Caco-2 (cell line): ENCODE measurements at places on chromosomes 4 and X.

DNA sequence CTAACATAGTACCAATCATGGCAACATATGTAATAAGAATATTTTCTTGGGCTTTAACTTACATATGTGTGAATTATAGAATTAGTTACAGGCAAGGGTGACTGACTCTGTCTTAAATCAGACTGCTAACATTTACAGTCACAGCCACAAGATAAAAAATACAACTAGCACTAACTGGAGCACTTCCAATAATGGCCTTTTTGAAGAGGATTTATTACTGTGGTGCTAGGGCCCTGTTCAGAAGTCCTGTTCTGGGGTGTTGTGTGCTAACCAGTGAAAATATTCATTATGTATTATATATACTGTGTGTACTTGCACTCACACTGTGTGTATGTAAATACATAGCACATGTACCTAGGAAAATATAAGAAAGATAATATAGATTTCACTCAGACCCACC lies 1611.2 kb downstream of the PCDH18 start:
- DNase-seq: no peak

- DNase-seq: no peak
Observed at GRCh38 chrX:109875831-109876230, 127.1 kb upstream of the TMEM164 start.

DNA sequence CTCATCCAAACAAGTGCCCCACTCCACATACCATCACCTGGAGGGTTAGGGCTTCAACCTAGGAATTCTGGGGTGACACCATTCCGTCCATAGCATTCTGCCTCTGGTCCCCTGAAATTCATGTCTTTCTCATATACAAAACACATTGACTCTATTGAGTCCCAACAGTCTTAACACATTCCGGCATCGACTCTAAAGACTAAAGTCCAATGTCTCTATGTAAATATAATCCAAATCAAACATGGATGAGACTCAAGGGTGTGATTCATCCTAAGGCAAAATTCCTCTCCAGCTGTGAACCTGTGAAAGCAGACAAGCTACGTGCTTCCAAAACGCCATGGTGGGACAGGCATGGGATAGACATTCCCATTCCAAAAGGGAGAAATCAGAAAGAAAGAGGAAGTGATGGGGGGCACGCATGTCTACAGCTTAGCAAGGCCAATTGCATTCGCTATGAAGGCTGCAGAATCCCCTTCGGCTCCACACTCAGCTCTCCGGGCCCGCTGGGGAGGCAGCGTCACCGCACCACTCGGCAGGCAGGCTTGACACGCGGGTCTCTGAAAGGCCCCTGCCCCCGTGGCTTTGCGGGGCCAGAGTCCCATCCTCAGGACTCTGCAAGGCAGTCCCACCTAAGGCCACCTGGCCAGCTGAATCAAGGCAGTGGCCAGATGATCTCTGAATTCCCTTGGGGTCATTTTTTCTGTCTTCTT lies 53.2 kb downstream of the ADRA2C start:
- DNase-seq: peak; percentile 24

DNA sequence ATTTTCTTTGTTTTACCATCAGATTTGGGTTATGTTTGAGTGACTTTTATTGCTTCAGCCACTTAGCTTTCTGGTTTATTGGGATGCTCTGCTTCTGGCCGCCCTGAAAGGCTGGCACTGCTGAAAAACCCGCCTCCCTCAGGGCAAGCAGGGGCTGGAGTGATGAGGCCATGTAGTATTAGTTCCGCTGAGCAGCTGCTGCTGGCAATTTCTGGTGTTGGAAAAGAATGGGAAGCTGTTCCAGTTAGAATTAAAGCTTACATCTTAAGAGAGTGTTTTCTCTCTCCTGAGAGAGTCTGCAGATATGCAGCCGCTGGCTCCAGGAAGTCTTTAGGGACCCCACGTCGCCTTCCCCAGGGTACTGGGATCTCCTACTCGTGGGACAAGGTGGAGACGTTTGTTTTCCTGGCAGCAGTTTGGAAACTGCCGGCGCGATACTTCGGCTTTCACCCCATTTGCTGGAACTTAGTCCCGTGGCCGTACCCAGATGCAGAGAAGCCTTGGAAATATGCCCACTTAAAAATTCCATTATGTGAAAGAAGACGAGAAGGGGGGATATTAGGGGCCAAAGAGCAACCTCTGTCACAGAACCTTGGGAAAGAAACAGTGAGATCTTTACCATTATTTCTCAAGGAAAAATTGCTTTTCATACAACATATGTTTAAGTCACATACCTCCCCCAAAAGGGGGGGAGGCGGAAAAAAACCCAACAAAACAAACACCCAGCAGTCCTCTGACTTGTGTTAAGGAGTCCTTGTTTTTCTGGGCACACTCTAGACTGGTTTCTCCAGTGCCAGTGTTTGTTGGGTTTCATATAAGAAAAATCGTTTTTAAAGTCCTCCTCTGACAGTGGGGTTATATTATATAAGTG lies 72.6 kb downstream of the TMEM131L start:
- DNase-seq: no peak

- no peak for DNase-seq
Observed at GRCh38 chr4:7892212-7893019, 47.2 kb downstream of the AFAP1 start.

DNA sequence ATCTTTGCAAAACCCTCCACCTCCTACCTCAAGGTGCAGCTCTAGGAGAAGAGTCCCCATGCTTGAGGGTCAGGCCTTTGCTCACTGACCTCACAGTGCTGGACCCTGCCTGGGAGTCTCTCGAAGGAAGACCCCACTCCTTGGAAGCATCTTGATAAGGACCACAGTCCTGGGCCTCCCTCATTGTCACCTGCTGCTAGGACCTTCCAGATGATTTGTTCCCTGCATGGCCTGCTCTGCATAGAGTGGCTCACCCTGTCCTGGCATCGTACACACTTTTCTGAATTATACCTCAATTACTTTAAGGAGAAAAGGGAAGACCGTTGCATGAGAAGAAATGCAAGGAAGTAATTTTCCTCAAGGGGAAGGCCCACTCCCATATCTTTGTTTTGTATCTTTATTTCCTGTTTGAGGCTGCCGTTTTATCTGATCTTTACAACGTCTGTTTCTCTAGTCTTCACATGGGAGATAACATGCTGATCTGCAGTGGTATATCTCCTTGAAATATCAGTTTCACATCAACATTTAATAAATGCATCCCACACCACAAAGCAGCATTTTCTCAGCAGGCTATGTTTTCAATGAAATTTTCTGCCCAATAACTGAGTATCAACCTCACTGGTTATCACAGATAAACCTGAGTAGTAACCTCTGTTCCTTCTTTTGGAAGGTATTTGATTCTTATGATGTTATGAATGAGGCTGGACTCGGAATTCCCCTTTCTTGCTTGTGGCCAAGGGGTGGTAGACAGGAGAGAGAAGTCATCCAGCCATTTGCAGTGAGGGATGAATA lies 15.0 kb upstream of the AKAP17A start:
- DNase-seq: no peak

DNA sequence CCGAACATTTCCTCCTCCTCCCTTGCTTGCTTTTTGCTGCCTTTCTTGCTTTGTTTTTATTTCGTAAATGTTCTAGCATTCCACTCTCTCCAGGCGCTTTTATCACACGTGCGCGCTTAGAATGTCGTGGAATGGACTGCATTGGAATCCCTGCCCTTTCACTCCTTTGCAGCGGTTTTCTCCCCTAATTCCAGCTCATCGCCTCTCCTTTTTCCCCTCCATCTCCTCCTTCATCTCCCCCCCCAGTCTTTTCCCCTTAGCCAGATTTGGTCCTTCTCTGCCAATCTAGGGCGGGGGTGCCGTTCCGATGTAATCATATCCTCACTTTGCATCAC lies 579 bp downstream of the OGT start:
- DNase-seq: no peak

GRCh38 chr4:41644915-41645295 lies 103.6 kb downstream of the PHOX2B start:
- no peak for DNase-seq
